ENCODE measurements at places on chromosomes 4 and X.

GRCh38 chr4:127448986-127449385, 183.8 kb upstream of the INTU start:
- no peaks in the 10 kb centered on the region for H3K27me3 ChIP-seq
- H3K4me1 ChIP-seq, result no peaks in the 10 kb centered on the region
- DNase-seq, result no peak
- H3K4me3 ChIP-seq, result no peak overlapping the region

DNA sequence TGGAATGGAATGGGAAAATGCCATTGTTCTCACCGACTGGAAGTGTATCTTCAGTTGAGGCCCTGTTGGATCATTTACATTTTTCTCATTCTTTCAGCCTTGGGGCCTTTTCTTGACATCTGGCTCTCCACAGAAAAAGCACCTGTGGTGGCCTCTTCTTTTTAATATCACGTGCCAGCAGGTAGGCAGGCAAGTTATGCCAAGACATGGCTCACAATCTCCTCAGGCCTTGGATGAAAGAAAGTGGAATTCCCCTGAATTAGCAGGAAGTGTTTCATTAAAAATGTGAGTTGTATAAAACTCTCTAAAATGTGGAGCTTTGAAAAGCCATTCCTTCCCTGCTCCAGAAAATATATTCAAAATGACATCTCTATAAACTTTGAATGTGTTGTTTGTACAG, 122.1 kb downstream of the FRAS1 start:
- DNase-seq, result no peak
- H3K4me3 ChIP-seq, result no peak overlapping the region
- no peaks in the 10 kb centered on the region for H3K27me3 ChIP-seq
- no peaks in the 10 kb centered on the region for H3K36me3 ChIP-seq
- no peak overlapping the region for H3K27ac ChIP-seq
- H3K4me1 ChIP-seq, result no peaks in the 10 kb centered on the region

GRCh38 chr4:168854350-168854921, 155.6 kb downstream of the CBR4 start:
- peak overlapping the region; percentile 76 for H3K27ac ChIP-seq
- peaks cover 79% of the 10 kb centered on the region for H3K4me1 ChIP-seq
- peaks cover 28% of the 10 kb centered on the region for H3K36me3 ChIP-seq
- no peaks in the 10 kb centered on the region for H3K27me3 ChIP-seq

- H3K36me3 ChIP-seq, result no peaks in the 10 kb centered on the region
- DNase-seq, result no peak
- peak overlapping the region; percentile 15 for H3K4me3 ChIP-seq
Measured at GRCh38 chr4:100516225-100516624, 1.6 kb downstream of the EMCN start.

DNA sequence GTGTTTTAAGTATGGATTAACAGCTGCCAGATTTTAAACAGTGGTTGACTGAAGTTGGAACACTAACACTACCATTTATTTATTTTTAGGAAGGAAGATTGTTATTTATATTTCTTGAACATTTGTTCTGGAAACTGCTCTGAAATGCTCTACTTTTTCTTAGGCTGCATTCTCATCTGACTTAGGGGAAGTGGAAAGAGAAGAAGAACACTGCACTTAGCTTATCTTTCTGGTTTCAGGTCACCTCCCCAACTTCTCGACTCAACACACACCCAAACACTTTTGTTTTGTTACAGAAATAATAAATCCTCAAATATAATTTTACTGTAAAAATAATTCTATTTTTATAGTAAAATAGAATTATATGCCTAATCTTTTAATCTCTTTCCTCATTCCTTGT, 18.6 kb downstream of the BLTP1 start:
- no peak overlapping the region for H3K4me3 ChIP-seq
- no peaks in the 10 kb centered on the region for H3K27me3 ChIP-seq
- no peak overlapping the region for H3K27ac ChIP-seq
- DNase-seq, result no peak
- no peaks in the 10 kb centered on the region for H3K4me1 ChIP-seq
- H3K36me3 ChIP-seq, result no peaks in the 10 kb centered on the region

DNA sequence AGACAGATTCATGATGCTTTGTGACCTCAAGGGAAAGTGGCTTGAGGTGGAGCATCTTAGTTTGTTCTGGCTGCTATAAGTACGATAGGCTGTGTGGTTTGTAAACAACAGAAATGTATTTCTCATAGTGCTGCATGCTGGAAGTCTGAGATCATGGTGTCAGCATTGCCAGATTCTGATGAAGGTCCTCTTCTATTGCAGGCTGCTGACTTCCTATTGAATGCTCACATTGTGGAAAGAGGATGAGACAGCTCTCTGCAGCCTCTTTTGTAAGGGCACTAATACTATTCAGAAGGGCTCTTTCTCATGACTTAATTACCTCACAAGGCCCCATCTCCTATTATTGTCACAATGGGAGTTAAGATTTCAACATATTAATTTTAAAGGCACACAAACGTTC, 1674.0 kb upstream of the PCDH7 start:
- H3K36me3 ChIP-seq, result no peaks in the 10 kb centered on the region
- no peaks in the 10 kb centered on the region for H3K4me1 ChIP-seq
- no peak overlapping the region for H3K4me3 ChIP-seq
- DNase-seq, result no peak
- no peak overlapping the region for H3K27ac ChIP-seq

Measured in esophagus squamous epithelium (tissue), 5 donors.